ENCODE measurements at places on chromosomes 5 and 9.

DNA sequence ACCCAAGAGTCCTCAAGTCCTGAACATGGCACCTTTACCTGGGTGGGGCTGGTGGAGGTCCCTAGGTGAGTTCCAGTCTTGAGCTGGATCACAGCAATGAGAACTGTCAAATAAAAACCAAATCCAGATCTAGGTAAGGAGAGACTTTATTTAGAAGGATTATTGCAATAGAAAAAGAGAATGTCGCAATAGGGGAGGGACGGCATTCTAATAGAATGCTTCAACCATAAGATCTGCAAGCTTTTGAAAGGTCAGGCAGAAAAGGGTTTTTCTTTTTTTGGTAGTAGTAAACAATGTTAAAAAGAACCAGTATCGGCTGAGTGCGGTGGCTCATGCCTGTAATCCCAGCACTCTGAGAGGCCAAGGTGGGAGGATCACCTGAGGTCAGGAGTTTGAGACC is 5.2 kb upstream of the GCNT1 start:
- DNase-seq, result no peak

- DNase-seq, result no peak
These were observed 92.2 kb upstream of the GABRG2 start for GRCh38 chr5:161975350-161975749.

DNA sequence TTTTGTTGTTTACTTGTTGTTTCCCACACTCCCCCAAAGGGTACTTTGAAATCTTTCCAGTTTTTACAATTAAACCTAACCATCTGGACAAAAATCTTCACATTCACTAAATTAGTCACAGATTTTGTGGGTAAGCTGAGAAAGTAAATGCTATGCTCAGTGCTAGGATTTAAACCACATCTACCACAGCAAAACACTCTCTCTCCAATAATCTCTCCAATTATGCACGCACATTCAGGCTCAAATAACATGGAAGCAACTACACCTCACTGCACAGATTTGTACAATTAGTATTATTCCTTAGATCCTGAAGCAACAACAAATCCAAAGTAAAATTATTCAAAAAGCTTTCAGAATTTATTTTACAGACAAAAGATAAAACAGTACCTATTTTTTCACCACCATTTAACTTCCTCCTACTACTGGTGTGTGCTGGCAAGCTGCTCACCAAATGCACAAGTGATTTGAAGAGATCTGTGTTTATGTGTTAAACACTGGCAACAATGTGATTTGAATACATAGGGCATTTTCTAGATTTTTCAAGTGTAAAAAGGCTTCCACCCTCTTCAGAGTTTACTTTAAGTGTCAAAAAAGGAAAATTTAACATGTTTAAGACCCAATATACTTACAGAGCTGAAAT is 16.6 kb downstream of the ZNF608 start:
- DNase-seq, result no peak

DNA sequence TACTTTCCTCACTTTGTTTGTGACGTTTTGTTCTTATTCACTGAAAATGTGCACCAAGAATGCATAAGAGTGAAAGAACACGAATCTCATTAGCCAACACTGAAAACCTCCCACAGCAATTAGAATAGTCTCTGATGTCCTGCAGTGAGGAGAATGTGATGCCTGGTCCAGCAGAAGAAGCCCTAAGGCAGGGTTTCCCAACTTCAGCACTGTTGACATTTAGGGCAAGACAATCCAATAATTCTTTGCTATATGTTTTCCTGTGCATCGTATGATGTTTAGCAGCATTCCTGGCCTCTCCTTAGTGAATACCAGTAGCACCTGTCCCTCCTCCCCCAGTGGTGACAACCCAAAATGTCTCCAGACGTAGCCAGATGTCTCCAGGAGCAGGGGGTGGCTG is 14.8 kb downstream of the MVB12B start:
- no peak for DNase-seq

All from cortex of kidney (tissue), 1 donor.